ENCODE measurements at places on chromosomes 7 and 10.
A peak's percentile ranks its signal among the peaks of the same experiment; 100 is the strongest.

DNA sequence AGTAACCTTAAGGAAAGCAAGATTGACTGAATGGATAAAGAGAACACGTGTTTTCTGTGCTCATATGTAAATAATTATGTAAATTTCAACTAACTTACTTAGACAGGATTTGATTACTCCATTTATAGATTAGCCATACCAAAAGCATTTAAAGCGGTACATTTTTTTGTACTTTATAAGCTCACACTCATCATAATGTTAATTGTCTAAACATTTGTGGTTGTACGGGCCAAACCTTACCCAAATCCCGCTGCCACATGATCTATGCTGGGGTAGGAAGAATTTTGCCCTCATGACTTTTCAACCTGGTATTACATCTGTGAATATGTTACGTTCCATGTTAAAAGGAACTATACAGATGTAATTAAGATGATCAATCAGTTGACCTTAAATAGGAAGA is 29.1 kb downstream of the MKX start:
- DNase-seq, result no peak

GRCh38 chr7:12609561-12609960 is 39.0 kb downstream of the SCIN start:
- no peak for DNase-seq

DNA sequence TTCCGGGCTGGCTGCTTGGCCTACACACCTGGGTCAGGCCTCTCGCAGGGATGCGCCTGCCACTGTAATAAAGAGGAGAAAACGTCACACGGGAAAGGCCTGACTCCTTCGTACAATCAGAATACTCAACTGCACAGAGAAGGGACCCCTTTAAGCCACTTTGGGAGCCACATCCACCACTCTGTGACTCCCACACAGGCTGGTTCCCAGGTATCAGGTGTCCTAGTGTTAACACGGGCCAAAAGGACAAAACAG is 5.8 kb upstream of the ZNF736 start:
- DNase-seq, result no peak

GRCh38 chr7:127798769-127799372 is 146.9 kb downstream of the SND1 start:
- DNase-seq, result no peak

GRCh38 chr7:27774717-27775328 is 34.9 kb downstream of the TAX1BP1 start:
- DNase-seq, result peak; percentile 39

- no peak for DNase-seq
These were observed 32.7 kb downstream of the LGI1 start for GRCh38 chr10:93790439-93790838.

GRCh38 chr7:137949416-137950262 is 52.2 kb downstream of the CREB3L2 start:
- no peak for DNase-seq

DNA sequence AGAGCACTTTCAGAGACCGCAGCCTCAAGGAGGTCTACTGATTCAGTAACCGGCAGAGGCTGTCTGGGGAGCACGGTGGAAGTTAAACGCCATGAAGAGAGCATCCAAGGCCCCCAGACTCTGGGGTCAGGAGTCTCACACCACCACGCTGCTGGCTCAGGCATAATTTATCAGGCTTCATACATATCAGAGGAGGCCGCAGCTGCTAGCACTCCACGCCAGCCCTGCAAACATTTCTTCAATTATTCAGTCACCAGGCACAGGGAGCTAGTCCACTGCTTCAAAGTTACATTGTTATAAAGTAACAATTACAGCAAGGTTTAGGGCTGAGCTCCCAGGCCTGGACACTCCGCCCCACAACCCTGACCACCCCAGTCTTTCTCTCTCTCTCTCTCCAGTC is 97.8 kb downstream of the PAXIP1 start:
- DNase-seq, result no peak

- no peak for DNase-seq
These were observed 12.0 kb downstream of the DENND10 start for GRCh38 chr10:119115926-119116325.

DNA sequence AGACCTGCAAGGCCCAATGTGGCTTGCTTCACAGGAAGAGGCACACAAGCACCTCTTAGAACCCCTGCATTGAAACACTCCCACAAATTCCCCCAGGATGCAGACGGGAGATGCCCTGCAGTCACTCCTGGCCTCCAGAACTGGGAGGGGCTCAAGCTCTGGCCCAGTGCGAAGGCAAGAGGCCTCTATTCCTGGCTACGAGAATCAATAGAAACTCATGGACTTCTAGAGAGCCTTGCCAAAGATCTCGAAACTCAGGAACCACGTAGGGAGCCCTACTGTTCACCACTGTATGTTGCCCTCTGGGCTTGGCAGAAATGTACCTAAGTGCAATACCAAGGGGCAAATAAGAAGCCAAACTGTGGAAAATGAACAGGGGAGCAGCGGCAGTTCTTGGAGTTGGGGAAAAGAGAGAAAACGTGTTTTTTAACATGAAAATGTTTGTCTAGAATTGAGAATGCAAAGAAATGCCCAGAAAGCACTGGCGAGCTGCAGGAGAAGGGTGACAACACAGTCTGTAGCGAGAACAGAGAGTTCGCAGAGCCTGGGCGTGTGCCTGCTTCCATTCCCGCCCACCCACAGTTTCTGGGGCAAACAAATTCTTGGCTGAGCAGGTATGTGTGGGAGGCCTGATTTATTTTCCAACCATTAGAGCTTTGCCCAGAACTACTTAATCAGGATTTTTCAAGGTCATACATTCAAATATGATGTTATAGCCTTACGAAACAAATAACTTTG is 260.5 kb upstream of the KLF14 start:
- no peak for DNase-seq

DNA sequence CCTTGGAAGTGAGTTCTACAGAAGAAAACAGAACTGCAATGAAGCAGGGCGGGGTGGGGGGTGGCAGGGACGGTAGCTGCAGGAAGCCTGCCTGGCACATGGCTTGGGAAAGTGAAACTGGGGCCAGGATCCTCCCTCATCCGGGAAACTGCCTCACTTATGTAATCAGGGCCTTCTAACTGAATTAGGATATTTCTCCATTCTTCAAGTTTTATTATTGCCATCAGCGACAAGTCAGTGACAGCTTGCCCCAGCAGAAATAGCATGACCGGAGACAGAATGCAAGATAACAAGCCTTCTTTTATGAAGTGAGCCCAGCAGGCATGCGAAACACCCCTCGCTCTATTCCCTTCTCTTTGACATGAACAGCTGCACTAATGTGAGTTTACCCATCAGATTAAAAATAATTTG is 77.5 kb upstream of the CACUL1 start:
- no peak for DNase-seq

DNA sequence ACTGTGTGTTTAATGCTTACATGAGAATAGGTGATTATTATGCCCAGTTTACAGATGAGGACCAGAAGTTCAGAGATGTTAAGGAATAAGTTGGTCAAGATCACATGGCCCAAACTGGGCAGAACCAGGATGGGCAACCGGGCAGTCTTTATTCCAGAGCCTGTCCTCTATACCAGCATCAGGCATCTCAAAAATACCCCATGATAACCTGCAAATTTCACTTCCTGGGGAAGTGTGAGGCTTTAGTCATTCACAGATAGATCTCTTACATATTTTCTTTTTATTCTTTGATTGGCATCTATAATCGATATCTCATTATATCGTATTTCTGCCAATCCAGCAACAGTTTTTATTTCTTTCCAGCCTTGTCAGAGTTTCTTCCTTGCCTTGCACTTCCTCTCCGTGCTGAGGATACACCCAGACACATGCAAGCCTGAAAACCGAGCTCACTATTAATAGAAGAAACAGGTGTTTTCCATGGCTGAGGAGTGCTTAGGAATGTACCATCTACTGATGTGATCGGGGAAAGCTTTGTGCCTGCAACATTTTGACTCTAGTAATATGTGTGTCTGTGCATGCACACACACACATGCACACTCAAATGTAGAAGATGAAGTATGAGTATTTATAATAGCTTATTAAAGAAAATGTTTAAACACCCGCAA is 82.4 kb downstream of the CREM start:
- no peak for DNase-seq

- no peak for DNase-seq
These were observed 974.0 kb upstream of the GHITM start for GRCh38 chr10:83165265-83165664.

GRCh38 chr10:100482834-100483185 is 20.0 kb downstream of the WNT8B start:
- DNase-seq, result no peak

DNA sequence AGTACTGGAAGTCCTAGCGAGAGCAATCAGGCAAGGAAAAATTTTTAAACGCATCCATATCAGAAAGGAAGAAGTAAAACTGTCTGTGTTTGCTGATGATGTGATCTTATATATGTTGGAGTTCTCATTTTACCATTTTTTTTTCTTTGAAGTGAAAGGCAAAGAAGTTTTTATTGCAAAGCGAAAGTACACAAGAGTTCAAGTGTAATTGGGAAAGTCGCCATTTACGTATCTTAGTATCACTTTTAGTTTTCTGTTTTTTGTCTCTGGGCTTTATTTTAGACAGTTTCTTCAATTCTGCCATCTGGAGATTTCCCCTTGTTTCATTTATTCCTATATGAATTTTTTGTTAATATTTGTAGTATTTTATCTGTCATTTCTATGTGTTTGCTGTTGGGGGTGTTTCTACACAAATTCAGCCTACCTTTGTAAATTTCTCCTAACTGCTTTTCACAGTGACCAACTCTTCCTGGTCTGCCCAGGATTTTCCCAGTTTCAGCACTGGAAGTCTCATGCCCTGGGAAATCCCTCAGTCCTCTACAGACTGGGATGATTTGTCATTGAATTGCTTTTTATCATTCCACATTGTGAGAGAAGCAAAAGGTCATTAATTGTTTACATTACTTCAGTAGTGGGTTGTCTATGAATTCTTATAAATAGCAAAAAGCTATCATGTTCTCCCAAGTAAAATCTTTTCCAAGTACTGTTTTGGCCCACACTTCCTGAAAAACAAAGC is 23.2 kb downstream of the BET1 start:
- DNase-seq, result no peak
